ENCODE measurements at places on chromosomes 12 and 14.

GRCh38 chr12:98453070-98453469, 62.3 kb upstream of the TMPO start:
- DNase-seq, result peak; percentile 40

DNA sequence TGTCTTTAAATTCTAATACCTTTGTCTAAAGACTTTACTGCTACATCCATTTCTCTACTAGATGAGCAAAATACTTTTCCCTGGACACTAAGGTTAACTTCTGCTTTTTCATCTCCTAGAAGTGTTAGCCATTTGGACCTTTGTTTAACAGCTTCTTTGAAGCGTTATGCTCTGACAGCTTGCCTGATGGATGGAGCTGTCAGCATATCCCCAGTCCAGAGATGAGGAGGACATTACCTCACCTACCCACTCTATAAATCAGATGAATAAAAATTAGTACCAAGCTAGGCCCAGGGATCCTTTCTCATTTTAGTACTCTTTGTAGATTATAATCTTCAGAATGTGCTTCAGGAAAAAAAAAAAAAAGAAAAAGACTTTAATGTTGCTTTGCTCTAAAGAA, 222.7 kb downstream of the PELI2 start:
- no peak for DNase-seq

DNA sequence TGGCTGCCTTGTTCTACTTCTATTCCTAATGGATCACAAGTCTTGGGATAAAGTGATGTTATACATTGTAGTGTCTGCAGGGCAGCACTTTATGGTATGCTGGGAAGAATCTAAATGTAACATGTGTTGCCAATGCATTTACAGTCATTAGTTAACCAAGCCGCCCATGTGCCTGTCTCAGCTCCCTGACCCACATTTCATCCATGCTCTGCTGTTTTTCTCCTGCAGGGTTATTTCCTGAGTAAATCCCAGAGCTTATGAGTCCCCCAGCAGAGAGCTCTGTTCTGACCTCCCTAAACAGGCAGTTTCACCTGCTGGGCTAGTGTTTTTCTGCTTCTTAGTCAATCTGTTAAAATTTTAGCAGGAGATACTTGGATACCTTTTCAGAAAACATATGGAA, 4.4 kb upstream of the TMTC2 start:
- DNase-seq, result no peak

DNA sequence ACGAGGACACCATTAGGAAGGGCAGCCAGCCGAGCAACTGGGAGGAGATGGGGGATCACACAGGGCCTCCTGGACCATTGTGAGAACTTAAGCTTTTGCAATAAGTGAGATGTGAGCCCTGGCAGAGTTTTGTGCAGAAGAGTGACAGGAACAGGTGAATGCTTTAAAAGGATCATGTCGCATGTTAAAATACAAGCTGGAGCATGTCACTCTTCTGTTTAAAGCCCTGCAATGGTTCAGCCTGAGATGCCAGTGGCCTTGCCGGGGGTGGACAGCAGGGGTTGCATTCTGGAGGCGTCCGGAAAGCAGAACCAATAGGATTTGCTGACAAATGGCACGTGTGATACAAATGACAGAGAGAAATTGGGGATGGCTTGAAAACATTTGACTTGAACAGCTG, 137.5 kb upstream of the RFLNA start:
- no peak for DNase-seq

DNA sequence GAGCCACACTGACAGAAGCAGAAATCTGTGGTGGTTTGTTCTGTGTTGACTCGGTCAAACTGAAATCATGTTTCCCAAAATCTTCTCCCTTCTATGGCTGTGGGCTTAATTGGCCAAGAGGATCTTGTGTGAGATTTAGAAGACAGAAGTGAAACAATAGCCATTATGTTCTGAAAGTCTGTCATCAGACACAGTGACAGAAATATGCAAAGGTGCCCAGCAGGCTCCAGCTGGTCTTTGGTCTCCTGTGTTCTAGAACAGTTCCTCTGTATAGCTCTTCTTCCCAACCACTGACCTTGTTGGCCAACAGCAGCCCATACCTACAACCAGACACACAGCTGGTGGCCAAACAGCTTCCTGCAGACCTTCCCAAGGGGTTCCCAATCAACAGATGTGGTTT, 25.0 kb upstream of the COCH start:
- no peak for DNase-seq

DNA sequence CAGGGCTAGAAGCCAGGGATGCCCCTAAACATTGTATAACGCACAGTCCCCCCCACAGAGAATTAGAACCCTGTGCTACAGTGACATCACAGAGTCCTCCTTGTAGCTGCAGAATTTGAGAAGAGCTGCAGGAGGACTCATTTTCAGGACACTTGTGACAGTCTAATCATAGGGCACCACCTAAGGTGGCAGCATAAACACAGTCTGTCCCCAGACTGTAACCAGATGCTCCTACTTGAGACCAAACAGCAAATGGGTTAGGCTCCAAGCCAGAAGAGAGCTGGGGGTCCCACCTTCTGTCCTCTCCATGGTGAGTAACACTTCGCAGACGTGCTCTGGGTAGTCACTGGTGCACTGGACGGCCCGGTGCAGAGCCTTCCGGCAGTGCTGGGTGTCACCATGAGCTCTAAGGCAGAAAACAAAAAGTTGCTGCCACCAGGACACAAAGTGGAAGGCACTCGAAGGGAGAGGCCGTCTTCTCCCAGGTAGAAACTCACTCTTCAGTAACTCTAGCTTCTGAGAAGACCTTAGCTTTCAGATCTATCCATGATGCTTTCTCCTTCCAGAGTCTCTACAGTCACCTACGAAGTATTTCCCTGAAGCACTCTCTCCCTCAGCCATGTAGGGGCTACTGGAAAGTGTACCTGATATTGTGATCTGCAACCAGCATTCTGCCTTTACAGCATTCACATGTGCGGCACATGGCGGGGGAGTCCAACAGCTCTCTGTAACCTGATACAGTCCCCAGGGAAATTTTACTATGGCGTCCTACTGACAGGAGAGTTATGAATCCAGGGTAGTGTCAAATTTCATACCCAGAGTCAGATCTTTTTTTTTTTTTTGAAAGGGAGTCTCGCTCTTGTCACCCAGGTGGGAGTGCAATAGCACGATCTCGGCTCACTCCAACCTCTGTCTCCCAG, 17.1 kb downstream of the FICD start:
- no peak for DNase-seq

GRCh38 chr12:25119020-25119419, 75.9 kb downstream of the DNAI7 start:
- DNase-seq, result no peak

- no peak for DNase-seq
Measured at GRCh38 chr14:61803755-61804154, 41.5 kb downstream of the SNAPC1 start.
